ENCODE measurements at places on chromosomes 1 and 21. TPM values are rescaled to one million over a fixed set of nuclear protein-coding genes. Genes with fewer than 3 reads are reported as not detected.

The PRAMEF15 gene
- not detected for total RNA-seq

The CAMK2N1 gene
- 17.0 TPM for total RNA-seq

The SLC5A3 gene
- total RNA-seq, result 8.3 TPM

The RGS18 gene
- total RNA-seq, result not detected

The ITGB2 gene
- total RNA-seq, result not detected

The PLA2G2A gene
- 0.31 TPM for total RNA-seq
